ENCODE measurements at places on chromosomes 13 and 19.

GRCh38 chr13:29607465-29607864 lies 12.0 kb upstream of the SLC7A1 start:
- DNase-seq = no peak

- no peak for DNase-seq
Observed at GRCh38 chr19:48194041-48194843, 23.8 kb downstream of the ZSWIM9 start.

DNA sequence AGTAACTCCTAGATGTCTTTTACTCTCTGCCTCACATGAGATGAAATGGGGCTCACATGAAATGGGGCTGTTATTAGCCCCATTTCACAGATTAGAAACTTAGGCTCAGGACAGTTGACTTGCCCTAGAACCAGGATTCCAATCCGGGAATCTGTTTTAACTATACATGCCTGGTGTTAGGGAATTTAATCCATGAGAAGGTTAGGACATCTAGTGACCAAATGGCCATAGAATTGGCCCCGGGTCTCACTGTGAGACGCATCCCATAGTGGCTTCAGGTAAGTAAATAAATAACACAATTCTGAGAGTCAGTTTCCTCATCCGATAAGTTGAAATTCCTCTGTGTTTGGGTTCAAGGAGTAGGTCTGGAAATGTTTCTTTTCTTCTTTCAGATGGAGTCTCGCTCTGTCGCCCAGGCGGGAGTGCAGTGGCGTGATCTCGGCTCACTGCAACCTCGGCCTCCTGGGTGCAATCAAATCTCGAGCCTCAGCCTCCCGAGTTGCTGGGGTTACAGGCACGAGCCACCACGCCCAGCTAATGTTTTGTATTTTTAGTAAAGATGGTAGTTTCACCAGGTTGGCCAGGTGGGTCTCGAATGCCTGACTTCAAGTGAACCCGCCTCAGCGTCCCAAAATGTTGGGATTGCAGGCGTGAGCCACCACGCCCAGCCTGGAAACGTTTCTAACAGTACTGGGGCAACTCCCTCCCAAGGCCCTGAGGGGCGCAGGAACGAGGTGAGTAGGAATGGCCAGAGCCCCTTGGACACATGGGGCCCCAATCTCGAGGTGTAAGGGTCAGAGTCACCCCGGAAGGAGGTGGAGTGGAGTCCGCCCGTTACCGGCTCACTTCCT lies 1.2 kb upstream of the ZNF574 start:
- no peak for DNase-seq

- no peak for DNase-seq
Observed at GRCh38 chr19:7757358-7757757, 5.7 kb upstream of the CLEC4M start.

- DNase-seq = no peak
Observed at GRCh38 chr19:28313633-28314032, 899.3 kb downstream of the UQCRFS1 start.

Measured in NCI-H2029 treated with DMSO at 0.1 percent for 48 hours (cell line).